ENCODE measurements at places on chromosomes 2 and 18.

GRCh38 chr18:3457261-3457724, 7.3 kb downstream of the TGIF1 start:
- DNase-seq: no peak

DNA sequence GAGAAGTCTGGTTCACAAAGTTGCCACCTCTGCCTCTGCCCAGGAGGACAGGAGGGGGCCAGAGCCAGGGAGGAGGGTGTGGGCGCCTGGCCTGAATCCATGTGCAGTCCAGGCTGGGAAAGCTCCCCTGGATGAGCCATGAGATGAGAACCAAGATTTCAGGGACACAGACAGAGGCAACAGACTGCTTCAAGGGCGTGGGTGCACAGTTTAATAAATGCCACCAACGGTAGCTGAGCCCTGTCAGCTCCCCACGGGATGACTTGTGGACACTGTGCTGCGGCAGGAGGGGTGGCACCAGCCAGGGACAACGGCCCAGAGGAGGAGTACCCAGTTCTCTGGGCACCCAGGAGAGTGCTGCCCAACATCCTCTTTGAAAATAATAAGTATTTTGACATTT, 15.2 kb downstream of the CAPG start:
- DNase-seq: no peak

GRCh38 chr18:76980663-76981395, 151.8 kb downstream of the MBP start:
- no peak for DNase-seq

GRCh38 chr2:332592-332991, 44.7 kb upstream of the ALKAL2 start:
- no peak for DNase-seq

DNA sequence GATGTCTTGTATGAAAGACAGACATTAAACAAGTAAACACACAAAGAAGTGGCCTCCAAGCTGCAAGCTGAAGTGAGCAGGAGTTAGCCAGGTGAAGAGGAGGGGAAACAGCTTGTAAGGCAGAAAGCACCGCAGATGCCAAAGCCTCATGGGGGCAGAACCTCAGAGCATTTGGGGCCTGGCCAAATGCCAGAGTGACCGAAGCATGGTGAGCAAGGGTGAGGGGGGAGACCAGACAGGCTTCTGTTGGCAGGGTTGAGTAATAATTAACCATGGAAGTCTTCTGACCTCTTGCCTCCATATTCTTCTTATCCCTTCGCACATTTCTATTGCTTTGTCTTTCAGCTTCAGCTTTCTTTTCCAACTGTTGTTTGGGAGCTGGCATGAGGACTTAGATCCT, 5.6 kb downstream of the QPCT start:
- DNase-seq: no peak

- DNase-seq: no peak
Observed at GRCh38 chr18:74204526-74205152, 56.3 kb downstream of the TIMM21 start.
